Occipital lobe (tissue), 3 donors: ENCODE measurements at places on chromosomes 11 and 22.

- DNase-seq: no peak
Observed at GRCh38 chr22:33823552-33823951, 96.7 kb downstream of the LARGE1 start.

GRCh38 chr22:37657590-37658132, 862 bp upstream of the PDXP start:
- no peak for DNase-seq

- peak; percentile 70 for DNase-seq
Observed at GRCh38 chr11:120564573-120565311, 53.2 kb downstream of the GRIK4 start.

GRCh38 chr11:36407356-36407755, 102.7 kb downstream of the TRAF6 start:
- no peak for DNase-seq

GRCh38 chr11:2853997-2854560, 31.5 kb downstream of the CDKN1C start:
- DNase-seq: no peak

- DNase-seq: no peak
Observed at GRCh38 chr22:29632672-29633071, 29.2 kb downstream of the NF2 start.

- no peak for DNase-seq
Observed at GRCh38 chr11:63590024-63590788, 24.0 kb downstream of the PLAAT3 start.

GRCh38 chr11:86596861-86597586, 75.4 kb downstream of the ME3 start:
- DNase-seq: no peak
